ENCODE measurements at places on chromosomes 6 and 20.
A peak's percentile ranks its signal among the peaks of the same experiment; 100 is the strongest.

- no peak for DNase-seq
Observed at GRCh38 chr20:61973515-61974356, 91.9 kb downstream of the TAF4 start.

DNA sequence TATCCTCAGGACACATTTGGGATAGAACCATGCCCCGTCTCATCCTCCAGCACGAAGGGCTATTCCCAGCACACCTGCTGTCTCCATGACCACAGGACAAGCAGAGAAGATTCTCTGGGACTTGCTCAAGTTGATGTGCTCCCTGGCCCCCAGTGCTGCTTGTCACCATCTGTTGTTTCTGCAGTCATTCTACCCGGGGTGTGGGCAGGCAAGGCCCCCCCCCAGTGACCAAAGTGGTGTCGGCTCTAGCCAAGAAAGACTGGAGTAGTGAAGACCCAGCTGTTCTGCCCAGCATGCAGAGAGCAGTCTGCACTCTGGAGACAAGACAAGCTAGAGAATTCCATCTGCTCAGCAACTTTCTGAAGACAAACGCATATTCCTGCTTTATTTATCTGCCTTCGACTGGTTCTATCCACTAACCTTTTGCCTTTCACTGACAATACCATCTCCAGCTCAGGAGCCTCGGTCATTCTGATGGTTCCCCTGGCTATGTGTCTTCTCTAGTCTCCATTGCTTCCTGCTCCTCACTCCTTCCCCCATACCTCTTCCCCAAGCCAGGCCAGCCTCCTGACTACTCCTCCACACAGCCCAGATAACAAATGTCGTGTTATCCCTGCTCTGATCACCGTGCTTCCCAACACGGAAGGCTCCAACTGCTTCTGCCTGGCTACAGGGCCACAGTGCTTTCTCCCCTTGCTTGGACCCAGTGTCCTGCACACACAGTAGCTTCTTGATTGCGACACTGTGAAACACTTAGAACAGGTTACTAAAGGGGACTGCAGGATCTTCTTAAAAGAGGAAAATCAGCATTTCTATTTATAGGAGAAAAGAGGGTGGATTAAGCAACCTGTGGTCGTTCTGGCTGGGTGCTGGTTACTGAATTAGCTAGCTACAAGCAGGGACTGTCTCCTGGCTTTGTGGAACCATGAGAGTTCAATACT, 86.7 kb upstream of the EMILIN3 start:
- DNase-seq: no peak

GRCh38 chr20:17808357-17808756, 108.6 kb downstream of the BANF2 start:
- no peak for DNase-seq

DNA sequence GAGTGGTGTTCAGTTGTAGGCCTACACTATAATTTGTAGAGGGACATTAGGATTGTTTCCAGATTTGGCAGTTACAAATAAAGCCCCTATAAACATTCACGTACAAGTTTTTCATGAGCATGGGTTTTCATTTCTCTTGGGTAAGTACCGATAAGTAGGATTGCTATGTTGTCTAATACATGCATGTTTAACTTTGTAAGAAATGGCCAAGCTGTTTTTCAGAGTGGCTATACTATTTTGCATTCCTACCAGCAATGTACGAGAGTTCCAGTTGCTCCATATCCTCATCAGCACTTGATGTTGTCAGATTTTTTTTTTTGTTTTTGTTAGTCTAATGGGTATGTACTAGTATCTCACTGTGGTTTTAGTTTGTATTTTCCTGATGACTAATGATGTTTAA, 11.2 kb upstream of the APCDD1L start:
- no peak for DNase-seq

- no peak for DNase-seq
Observed at GRCh38 chr20:9400171-9401025, 114.0 kb upstream of the LAMP5 start.

GRCh38 chr6:142671791-142672190, 273.2 kb downstream of the HIVEP2 start:
- no peak for DNase-seq

DNA sequence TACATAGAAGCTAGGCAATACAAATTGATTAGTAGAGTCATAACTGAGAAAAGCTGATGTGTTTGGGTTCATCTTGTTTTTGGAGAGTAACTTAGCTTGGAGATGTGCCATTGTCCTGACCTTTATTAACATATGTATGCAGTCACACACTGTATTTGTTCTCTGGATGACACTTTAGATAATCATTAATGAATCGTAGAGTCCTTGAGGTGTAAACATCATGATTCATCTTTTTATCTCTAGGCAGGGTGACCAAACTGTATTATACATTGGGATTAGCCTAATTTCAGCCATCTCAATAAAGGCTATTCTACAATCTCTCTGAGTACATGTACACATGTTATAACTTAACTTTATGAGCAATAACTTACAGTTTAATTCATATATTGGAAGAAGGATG, 3.6 kb upstream of the MTCL3 start:
- no peak for DNase-seq

- no peak for DNase-seq
Observed at GRCh38 chr6:72789145-72789544, 167.3 kb downstream of the KCNQ5 start.

DNA sequence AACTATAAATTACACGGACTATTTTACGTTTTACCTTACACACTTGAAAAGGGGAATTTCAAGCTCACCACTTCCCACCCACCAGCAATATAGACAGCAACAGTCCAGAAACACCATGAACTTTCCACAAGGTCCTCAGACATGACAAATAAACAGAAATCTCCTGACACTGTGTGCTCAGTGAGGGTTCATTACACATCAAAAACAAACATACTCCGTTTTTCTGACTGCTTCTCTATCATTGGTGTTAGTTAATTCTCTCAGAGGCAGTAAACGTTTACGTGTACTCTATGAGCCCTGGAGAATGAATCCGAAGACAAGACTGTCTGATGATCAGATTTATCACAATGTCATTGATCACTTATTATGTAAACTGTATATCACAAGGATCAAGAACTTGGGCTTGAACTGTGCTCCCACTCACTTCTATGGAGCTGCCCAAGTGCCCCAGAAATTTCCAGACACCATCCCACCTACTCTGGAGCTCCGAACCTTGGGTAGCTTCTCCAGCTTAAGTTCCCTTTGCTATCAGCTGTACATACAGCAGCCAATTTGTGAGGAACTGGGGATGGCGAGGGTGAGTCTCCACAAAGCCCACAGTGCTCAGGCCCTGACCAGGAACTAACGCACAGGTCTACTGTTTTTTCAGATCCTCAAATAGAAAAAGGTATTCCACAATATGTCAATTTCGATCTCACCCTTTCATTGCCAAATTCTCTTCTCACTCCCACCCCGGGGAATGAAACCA, 86.0 kb downstream of the ALDH8A1 start:
- DNase-seq: no peak

DNA sequence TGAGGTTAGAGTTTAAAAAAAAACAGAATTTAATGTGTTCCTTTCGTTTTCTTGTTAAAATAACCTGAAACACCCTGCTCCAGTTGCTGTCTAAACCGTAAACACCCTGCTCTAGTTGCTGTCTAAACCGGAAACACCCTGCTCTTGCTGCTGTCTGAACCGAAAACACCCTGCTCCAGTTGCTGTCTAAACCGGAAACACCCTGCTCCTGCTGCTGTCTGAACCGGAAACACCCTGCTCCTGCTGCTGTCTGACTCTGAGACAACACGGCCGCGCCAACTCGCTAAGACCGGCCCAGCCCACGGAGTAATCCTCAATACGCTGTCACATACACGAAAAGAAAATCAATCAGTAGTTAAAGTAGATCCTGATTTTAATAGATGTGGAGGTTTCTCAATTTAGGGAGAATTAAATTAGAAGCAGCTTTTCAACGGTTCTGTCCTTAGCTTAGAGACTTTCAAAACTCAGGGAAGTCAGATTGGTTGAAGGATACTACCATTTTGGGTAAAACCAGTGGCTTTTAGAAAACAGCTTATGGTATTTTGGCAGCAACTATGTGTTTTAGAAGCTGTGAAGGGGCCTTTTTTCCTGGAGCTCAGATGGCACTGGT, 98.3 kb downstream of the RAMACL start:
- DNase-seq: peak; percentile 58

DNA sequence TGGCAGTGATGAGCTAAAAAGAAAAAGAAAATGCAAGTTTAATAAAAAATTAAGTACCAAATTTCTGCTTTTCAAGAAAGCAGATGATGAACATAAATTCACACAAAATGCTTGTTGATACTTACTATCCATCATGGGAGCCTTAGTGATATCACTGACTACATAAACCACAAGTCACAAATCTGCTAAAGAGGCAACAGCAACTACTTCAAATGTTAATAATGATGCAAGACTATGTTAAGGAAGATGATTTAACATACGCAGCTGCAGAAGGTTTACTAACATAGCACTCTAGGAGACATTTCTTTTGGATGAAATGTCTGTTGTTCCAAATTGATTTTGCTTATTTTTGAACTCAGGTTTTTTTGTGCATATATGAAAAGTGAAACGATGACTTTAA, 18.6 kb downstream of the FYN start:
- DNase-seq: no peak

DNA sequence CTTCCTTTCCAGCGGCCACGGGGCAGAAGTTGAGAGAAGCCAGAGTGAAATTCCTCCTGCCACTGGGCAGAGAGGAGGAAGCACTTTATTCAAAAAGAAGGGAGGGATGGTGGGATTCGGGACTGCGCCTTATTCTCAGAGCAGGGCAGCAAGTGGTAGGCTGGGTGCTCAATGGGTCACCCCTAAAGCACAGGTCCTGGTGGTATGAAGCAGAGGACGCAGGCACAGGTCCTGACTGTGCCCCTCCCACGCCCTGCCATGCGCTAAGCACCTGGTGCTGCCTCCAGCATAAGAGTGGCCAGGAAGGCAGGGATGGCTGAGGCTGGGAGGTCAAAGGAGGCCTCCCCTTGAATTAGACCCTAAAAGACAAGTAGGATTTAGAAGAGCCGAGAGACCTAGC, 4.9 kb upstream of the GRM4 start:
- no peak for DNase-seq

DNA sequence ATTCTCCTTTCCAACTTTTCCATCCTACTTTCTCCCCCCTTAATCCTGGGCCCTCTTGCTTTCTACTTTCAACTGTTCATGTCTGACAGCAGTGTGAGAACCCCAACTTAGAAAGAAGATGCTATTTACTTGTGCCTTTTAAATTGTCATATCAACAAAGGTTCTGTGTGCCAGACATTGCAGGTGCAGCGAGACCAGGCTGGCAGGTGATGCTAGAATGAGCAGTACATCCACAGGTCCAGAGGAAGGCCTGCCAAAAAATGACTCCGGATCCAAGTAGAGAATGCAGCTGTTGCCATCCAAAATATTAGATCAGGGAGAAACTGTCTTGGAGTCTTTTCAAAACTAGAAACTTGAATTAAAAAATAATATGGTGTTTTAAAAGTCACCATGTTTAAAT, 510.5 kb downstream of the LMBRD1 start:
- DNase-seq: no peak

DNA sequence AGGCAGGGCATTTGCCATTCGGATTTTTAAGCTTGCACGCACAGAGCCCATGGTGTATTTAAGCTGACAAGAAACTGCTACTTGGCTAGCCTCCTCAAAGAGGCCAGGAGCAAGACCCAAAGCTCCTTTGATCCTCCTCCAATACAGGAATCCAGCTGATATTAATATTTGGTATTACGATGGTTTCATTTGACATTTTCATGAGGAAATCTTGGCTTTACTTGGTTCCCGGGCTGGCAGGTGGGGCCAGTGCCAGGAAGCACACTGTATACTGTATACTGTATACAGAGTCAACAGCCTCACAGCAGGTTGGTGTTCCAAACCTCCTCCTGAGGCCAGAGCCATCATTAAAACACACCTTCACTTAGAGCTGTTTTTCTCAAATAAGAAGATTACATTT, 138.2 kb upstream of the ARMC2 start:
- no peak for DNase-seq

DNA sequence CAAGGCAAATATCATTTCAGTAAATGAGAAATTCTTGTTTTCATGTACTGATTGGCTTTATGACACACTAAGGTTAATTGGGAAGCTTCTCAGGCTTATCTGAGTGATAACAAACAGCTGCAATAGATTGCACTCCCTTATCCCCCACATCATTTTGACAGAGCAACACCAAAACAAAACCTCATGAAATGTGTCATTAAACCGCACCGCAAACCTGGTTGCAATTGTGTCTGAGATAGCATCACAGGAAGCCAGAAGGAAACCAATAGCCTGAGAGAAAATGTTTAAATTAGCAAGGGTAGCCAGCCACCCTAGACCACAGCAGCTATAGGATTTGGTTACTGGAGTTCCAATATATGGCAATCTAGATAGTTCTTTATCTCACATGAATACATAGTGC, 31.6 kb upstream of the LAMA4 start:
- no peak for DNase-seq

DNA sequence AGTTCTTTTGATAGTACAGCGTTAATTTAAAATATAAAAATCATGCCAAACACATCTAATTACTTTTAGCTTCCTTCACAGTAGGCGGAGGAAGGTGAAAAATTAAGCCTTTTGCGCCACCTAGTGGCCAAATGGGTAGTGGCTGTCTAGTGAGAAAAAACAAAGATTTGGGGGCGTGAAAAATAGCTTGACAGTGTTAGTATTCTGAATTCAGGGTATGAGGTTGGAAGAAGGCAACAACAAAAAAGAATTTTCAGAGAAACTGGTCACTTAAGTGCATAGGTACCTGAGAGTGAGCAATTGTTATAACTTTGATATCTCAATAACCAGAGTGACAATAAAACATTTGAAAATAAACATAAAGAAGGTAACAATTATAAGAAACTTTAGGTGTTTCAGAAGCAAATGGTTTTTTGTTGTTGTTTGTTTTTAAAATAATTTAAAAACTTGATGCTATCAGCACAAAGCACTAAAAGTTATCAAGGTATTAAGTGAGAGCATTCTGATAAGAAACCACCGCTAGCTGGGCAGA, 14.3 kb downstream of the PSMB9 start:
- DNase-seq: peak; percentile 80

Measured in stimulated activated CD8-positive, alpha-beta memory T cell treated with anti-CD3 and anti-CD28 coated beads, Interleukin-4, amount 100 ng/mL, for 1 hour (primary cell).